Ureter (tissue), 1 donor: ENCODE measurements at places on chromosomes 1 and 21. TPM values are rescaled to one million over a fixed set of nuclear protein-coding genes. Genes with fewer than 3 reads are reported as not detected.

DNA sequence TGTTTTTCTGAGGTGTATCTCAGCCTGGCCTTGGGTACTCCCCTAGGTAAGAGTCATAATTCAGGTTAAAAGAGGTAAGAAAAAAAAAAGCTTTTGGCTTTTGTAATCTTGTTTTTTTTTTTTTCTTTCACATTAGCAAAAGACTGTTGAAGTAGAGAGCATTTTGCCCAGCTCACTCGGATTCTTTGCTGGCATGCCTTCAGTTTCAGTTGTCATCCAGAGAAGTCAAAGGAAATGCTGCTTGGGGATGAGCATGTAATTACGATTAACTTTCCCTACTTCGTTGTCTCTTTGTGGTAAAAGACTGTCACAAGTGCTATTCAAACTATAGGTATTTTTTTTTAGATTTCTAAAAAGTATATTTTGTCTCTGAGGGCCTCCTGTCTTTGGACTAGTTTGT is 6.3 kb downstream of the BACH1 start:
- no peak for DNase-seq

GRCh38 chr1:24095140-24095859 is 16.6 kb downstream of the MYOM3 start:
- no peak for DNase-seq

DNA sequence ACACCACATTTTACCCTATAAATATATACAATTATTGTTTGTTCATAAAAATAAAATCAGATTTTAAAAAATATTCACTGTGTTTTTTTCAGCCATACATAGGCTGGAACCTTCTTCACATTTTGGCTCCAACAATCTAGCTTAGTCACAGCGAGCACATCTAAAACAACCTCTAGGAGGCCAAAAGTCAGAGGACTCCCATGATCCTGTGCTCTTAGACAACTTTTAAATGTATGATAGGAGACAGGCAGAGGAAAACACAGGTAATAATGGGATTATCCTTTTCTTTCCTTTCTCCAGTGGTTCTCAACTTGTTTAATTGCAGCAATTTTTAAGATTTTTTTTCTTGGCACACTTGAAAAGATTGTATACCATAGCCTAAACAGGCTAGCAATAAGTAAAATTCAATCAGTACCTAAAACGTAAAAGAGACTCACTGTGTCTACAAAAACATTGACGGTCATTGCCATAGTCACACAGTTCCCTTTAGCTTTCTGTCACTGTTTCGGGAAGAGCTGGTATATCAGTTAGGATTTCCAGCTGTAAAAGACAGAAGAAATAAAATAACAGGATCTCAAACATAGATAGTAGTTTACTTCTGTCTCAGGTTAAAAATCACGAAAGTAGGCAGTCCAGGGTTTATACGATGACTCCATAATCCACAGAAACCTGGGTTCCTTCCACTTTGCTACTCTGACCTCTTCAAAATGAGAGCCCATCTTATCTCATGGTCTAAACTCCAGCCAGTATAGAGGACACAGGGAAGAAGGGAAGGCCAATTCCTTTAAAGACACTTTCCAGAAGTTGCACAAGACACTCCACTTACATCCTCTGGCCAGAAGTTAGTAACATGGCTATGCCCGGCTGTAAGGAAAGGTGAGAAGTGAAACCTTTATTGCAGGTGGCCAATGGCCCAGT is 39.2 kb upstream of the CR1L start:
- DNase-seq: no peak

DNA sequence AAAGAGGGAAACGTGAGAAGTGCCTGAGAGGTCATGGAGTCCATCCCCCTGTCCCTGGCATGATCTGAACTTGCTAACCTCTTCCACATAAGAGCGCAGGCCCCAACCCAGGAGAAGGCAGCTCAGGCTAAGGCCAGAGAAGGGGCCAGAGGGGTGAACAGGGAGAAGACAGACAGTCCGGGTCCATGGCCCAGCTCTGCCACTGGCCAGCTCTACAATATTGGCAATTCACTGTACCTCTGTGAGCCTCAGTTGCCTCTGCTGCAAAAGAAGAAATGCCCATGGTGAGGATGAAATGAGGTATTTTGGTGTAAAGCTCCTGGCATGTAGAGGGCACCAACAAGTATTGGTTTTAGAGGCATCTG is 72.3 kb downstream of the CAMK2N1 start:
- no peak for DNase-seq

- no peak for DNase-seq
Measured at GRCh38 chr1:64866689-64867088, 99.7 kb downstream of the JAK1 start.

- no peak for DNase-seq
Measured at GRCh38 chr1:234825498-234826165, 215.7 kb upstream of the IRF2BP2 start.

DNA sequence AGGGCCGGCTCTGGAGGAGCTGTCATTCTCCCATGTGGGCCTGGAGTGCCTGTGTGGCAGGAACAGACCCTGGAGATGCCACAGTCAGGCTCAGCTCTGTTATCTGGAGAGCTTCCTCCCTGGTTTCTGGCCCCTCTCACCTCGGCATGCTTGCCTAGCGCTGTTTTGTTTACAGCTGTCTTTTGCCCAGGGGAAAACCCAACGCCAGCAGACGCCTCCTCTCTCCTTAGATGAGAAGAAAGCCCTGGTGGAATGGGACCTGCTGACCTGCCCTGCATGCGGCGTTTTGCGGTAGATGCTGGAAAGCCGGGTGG is 104.9 kb downstream of the CRYAA start:
- DNase-seq: no peak

GRCh38 chr1:55214934-55215193 is 300 bp downstream of the USP24 start:
- DNase-seq: no peak

DNA sequence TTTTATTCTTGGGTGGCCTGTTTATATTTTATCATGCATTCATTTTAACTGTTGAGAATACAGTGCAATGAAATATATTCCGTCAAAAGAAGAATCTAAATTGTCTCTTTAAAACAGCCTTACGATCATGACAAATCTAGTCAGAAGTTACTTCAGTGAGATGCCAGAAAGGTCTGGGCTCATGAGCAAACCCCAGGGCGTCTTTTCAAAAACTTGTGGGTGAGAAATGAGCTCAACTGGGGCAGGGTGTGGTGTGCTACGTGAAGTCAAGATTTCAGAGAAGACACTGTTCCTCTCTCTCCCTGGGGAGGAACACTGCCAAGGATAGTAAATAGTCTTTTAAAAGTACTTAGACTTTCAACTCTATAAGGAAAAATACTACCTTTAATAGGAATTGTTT is 13.4 kb upstream of the UAP1 start:
- no peak for DNase-seq

GRCh38 chr1:235138821-235139220 is 10.2 kb upstream of the TOMM20 start:
- no peak for DNase-seq

Gene VHLL
- not detected for total RNA-seq

Gene ZNF593OS
- not detected for total RNA-seq

Gene S100A6
- 1,381 TPM for total RNA-seq

Gene FCRL2
- total RNA-seq: 0.42 TPM
